ENCODE measurements at places on chromosomes 2 and 18.

GRCh38 chr18:57009844-57010243 is 137.0 kb upstream of the BOD1L2 start:
- no peak for DNase-seq

GRCh38 chr2:235511187-235511661 is 17.4 kb downstream of the AGAP1 start:
- DNase-seq = no peak

- peak; percentile 39 for DNase-seq
These were observed 106.4 kb upstream of the CCDC85A start for GRCh38 chr2:56077359-56077915.

- DNase-seq = no peak
These were observed 139.9 kb downstream of the THADA start for GRCh38 chr2:43455731-43456642.

- peak; percentile 58 for DNase-seq
These were observed 49.1 kb downstream of the COBLL1 start for GRCh38 chr2:164792316-164793170.

GRCh38 chr2:179263015-179263414 is 1.6 kb downstream of the SESTD1 start:
- DNase-seq = no peak

- no peak for DNase-seq
These were observed 143.5 kb upstream of the RBBP8 start for GRCh38 chr18:22789600-22789999.

- no peak for DNase-seq
These were observed 91.8 kb downstream of the METTL8 start for GRCh38 chr2:171342067-171342413.

GRCh38 chr2:173989160-173989883 is 24.1 kb upstream of the SP3 start:
- DNase-seq = no peak

- DNase-seq = no peak
These were observed 489.1 kb upstream of the ACVR2A start for GRCh38 chr2:147355706-147356105.

DNA sequence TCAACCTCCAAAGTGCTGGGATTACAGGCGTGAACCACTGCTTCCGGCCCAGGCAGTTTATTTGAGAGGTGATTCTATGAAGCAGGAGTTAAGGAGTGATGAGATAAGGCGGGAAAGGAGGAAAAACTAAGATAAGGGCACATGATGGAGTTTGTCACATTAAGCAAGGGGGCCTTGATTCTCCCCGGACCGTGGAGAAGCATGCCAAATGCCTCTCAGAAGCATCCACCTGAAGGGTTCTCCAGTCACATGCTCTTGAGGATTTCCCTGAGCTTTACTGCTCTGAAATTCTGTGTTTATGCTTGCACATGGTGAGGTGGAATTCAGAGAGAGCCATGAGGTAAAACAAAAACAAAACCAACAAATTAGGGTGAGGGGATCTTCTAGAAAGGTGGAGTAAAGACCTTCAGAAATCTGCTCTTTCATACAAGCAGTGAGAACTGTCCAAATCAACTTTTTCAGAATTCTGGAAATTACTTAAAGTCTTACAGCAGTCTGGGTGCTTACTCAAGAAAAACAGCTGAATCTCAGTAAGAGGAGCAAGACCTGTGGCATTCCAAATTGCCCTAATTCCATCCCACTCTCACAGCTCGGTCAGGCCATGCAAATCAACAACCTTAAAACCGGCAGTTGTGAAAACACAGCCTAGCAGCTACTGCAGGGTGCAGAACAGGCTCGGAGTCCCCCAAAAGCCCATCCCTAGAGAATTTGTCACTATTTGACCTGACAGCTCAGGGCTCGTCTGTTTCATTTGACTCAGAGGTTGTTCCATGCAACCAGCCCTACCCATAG is 69.1 kb upstream of the CTLA4 start:
- no peak for DNase-seq

GRCh38 chr2:235606004-235606715 is 112.3 kb downstream of the AGAP1 start:
- no peak for DNase-seq

GRCh38 chr2:181348107-181348837 is 108.9 kb upstream of the ITGA4 start:
- no peak for DNase-seq

- DNase-seq = no peak
These were observed 42.1 kb downstream of the DDX18 start for GRCh38 chr2:117856415-117857210.

- DNase-seq = peak; percentile 52
These were observed 10.7 kb downstream of the BABAM2 start for GRCh38 chr2:27901234-27901633.

DNA sequence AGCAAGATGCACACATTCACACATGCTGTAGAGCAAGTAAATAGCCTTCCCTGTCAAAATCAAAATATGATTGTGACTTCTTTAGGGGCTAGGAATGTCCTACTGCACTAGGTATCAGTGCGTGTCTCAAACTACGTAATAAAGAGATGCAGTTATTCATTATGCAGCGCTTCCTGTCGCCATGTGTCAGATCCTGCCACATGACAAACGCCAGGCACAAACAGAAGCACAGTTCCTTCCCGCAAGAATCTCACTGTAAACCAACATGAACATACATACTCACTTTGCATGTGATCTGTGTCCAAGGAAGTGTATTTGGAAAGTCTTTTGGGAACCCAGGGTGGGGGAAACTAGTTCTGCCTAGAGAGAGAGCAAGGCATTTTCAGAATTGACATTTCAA is 599.9 kb downstream of the RNF144A start:
- no peak for DNase-seq

GRCh38 chr2:9617749-9618148 is 13.0 kb downstream of the YWHAQ start:
- no peak for DNase-seq

DNA sequence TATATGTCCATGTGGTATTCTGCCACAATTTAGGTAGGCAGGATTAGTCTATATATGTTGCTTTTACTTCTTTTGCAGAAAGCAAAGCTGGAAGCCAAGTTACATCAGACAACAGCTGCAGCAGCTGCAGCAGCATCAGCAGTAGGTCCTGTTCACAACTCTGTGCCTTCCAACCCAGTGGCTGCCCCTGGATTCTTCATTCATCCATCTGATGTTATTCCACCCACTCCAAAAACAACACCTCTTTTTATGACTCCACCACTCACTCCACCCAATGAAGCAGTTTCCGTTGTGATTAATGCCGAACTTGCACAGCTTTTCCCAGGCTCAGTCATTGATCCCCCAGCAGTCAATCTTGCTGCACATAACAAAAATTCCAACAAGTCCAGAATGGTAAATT is 107.6 kb downstream of the BIRC6 start:
- no peak for DNase-seq

DNA sequence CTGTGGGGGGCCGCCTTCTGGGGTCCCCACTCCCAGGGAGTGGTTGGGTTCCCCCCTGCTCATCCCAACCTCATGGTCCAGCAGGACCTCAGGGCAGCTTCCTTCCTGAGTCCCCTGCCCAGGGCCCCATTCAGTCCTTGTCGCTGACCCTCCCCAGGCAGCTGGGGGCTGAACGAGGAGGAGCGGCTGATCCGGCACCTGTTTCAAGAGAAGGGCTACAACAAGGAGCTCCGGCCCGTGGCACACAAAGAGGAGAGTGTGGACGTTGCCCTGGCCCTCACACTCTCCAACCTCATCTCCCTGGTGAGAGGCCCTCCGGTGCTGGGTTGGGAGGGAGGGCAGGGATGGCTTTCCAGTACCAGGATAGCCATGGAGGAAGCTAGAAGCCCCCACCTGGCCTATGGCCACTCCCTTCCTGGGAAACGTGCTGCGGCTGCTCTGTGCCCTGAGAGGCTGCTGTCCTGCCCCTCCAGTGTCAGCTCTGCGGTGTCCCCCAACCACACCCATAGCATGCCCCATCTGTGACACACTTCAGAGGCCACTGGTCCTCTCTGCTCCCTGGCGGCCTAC is 497 bp downstream of the CHRND start:
- DNase-seq = no peak

- no peak for DNase-seq
These were observed 194.5 kb downstream of the EPHA4 start for GRCh38 chr2:221377597-221377996.

- no peak for DNase-seq
These were observed 15.5 kb downstream of the CDCA7 start for GRCh38 chr2:173370198-173370597.

DNA sequence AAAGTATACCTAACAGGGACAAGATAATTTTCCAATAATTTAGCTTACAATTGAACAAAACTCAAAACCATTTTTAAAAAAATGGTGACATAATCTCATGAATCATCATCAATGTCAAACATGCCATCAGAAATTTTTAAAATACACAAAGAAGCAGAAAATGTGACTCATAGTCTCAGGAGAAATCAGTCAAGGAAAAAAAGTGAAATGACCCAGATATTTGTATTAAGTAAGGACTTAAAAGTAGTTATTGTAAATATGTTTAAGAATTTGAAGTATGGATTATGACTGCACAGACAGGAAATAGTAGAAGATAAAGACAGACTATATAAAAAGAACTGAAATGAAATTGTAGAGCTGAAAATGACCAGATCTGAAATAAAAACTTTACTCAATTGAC is 473.9 kb upstream of the SYT4 start:
- no peak for DNase-seq

- peak; percentile 56 for DNase-seq
These were observed 818 bp upstream of the IKZF2 start for GRCh38 chr2:213152065-213152794.

DNA sequence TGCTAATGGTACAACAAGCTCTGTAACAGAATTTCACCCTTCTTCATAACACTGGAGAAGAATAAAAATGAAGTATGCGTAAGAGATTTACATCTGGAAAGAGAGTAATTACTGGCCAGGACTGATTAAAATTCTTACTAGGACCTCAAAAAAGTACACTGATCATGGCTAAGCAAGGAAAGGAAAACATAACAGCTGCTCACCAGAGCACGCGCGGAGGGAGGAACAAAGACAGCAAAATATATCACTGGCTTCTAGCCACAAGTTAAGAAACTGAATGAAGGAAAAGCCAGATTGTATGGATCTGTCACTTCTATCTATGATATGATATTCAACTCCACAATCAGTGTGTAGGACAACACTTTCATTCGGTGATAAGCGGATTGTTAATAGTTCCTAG is 15.6 kb upstream of the CYTIP start:
- no peak for DNase-seq

DNA sequence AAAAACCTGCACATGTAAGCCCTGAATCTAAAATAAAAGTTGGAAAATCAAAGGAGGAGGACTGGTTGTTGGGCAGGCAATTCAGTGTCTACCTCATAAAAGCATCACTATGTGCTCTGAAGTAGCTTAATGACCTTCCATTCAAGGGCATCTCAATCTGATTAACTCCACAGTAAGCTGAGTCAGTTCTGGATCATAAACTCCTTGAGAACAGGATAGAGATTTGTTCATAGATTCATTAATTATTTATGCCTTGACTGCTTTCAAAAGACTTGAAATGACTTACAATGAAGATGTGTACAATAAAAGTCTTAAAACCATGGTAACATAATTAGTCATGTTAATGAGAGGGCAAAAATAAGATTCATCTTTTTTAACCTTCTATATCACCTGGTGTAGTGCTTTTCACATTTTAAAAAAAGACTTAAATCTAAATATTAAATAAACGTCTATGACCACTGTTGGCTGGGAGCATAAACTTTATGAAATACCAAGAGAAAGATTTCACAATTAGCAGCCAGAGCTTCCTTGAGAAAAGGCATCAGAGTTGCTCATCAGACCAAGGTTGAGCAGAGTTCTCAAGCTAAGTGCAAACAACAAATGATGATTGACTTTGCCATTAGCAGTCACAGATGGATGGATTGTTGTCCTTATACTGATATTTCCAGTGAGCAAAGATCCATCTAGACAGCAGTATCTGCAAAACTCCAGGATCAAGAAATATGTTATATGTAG is 237.3 kb upstream of the THUMPD2 start:
- no peak for DNase-seq

- no peak for DNase-seq
These were observed 49.9 kb upstream of the PNPT1 start for GRCh38 chr2:55743583-55743982.

DNA sequence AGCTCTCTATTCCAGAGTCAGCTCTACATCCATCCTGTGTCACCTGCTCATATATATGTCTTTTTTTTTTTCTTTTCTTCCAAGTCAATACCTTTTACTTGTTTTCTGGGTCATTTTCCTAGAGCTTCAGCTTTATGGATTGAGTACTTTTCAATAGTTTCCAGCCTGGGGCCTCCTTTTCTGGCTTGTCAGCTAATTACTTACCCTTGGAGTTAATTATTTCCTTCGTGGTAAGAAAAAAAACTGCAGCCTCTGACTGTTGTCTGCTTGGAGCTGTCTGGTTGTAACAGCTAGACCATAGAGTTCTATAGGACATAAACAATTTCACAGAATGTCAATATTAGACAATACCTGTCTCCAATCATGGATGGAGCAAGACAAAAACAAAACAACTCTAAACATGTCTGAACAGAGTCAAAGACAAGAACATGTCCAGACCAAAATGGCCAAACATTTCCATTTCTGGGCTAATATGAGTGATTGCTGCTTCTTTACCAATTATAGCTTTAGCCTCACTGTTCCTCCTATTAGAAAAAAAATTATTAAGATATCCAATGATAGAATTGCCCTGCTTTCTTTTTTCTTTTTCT is 643.1 kb downstream of the SLC4A3 start:
- no peak for DNase-seq

GRCh38 chr2:164186591-164186990 is 434.7 kb downstream of the GRB14 start:
- no peak for DNase-seq

DNA sequence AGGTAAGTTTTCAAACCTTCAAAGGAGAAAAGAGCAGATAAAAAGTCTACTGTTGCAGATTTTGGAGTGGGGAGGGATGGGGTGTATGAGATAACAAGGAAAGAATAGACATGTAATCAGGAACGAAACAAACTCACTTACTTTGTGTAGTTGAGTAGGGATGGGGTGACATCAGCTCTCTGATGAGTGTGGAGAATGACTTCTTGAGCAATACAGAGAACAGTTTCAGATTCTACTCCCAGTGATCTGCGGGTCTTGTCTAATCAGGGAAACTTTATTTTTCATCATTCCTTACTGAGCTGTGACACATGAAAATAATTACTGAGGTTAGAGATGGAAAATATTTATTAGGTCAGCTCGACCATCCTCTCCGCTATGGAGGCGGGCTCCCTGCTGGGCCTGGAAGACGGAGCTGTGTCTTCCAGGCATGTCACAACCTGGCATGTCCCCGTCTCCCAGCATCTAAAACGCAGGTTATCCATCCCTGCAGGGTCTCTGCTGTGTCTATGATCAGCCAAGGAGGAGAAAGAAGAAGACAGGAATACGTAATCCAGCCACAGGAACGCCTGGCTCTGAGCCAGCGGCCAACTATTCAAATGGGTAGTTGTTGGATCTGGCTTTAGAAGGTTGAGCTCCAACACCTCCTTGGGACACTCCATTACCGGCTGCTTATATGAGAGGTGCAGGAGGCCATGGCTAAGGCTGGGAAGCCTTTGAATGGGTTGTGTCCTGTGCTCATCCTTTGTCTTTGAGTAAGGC is 99.0 kb upstream of the SATB2 start:
- no peak for DNase-seq

GRCh38 chr2:66547887-66548286 is 113.0 kb downstream of the MEIS1 start:
- no peak for DNase-seq
